ENCODE measurements at places on chromosomes 3 and 15. TPM values are rescaled to one million over a fixed set of nuclear protein-coding genes. Genes with fewer than 3 reads are reported as not detected.
A peak's percentile ranks its signal among the peaks of the same experiment; 100 is the strongest.

DNA sequence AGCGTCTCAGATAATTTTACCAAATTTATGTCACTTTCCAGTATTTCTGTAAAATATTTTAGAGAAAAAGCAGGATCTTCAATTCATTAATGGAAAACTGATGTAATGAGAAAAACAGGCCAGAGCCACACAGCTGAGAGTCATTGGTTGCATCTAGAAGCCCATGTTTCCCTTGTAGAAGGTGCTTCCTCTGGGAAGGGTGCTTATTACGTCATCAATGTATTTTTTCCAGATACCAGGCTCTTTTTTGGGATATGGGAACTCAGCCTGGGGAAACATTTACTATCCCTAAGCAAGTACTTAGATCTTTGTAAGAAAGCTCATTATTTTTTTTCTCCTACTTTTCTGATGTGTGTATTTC, 89.1 kb upstream of the PHLDB2 start:
- H3K4me3 ChIP-seq = no peak overlapping the region
- no peaks in the 10 kb centered on the region for H3K27me3 ChIP-seq
- no peaks in the 10 kb centered on the region for H3K36me3 ChIP-seq
- H3K27ac ChIP-seq = peak overlapping the region; percentile 67

DNA sequence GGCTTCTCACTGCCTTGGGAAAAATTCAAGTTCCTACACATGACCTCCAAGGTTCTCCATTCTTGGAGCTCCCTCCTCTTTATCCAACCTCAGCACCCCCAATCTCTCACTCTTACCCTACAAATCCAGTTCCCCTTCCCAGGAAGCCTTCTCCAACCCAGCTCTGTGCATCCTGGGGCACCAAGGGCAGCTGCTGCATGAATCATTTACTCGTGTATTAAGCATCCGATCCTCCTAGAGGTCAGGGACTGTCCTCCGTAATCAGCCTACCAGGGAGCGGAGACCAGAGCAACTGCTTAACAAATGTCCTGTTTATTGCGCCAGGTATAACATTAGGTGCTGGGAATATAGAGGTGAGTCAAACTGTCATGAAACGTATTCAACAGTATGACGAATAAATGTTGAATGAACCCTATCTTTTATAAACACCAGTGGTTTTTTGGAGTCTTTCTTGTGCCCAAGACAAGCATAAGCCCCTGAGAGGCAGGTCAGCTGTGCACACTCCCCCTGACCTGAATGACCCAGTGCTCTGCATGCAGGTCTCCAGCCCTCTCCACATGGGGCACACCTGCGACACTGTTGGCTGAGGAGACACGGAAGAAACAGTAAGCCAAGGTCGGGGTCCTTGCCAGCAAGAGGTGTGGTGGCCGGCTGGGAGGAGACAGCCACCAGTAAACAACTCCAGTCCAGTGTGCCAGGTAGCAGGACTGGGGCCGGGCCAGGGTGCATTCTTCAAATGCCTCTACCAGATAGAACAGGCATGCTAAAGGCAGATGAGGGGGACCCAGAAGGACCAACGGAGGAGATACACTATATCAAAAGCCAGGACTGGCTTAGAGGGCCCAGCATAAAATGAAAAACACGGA, 27.6 kb downstream of the ANP32A start:
- H3K4me1 ChIP-seq = peaks cover 100% of the 10 kb centered on the region
- peak overlapping the region; percentile 79 for H3K27ac ChIP-seq
- H3K4me3 ChIP-seq = peak overlapping the region; percentile 15
- H3K36me3 ChIP-seq = no peaks in the 10 kb centered on the region

DNA sequence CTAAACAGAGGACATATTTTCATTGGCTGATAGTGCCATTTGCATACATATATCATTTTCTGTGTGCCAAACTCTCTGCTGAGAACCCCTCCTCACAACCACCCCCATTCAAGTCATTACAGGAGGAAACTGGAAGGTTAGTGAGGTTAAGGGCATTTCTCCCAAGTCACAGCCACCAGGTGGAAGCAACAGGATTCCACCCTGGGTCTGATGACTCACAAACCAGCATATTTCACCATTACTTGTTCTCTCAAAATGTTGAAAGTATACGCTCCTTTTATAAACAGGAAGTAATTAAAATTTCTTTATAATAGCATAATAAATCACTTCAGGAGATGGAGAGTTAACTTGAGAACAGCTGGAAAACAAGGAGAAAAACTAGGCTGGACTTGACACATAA, 398.6 kb upstream of the WNT5A start:
- DNase-seq = no peak
- H3K27ac ChIP-seq = no peak overlapping the region
- H3K4me3 ChIP-seq = no peak overlapping the region
- H3K36me3 ChIP-seq = no peaks in the 10 kb centered on the region
- no peaks in the 10 kb centered on the region for H3K4me1 ChIP-seq
- H3K27me3 ChIP-seq = peaks cover 18% of the 10 kb centered on the region

GATM gene
- 9.3 TPM for total RNA-seq

CCDC54 gene
- not detected for total RNA-seq

ALDH1A2 gene
- total RNA-seq = 14.0 TPM

GPR62 gene
- total RNA-seq = 0.16 TPM

GRCh38 chr3:120536642-120537041, 59.5 kb upstream of the NDUFB4 start:
- H3K27ac ChIP-seq = peak overlapping the region; percentile 21
- no peaks in the 10 kb centered on the region for H3K27me3 ChIP-seq
- DNase-seq = no peak

CLSTN2 gene
- 7.0 TPM for total RNA-seq

All from left ventricle myocardium inferior (tissue), 1 donor.